Naive thymus-derived CD8-positive, alpha-beta T cell (primary cell): ENCODE measurements at places on chromosomes 6 and 20.
A peak's percentile ranks its signal among the peaks of the same experiment; 100 is the strongest.

GRCh38 chr20:53405139-53405538 lies 188.5 kb downstream of the ZNF217 start:
- DNase-seq = no peak

- no peak for DNase-seq
Measured at GRCh38 chr6:163533443-163533842, 118.9 kb downstream of the QKI start.

- no peak for DNase-seq
Measured at GRCh38 chr6:134373282-134373922, 55.5 kb upstream of the SGK1 start.

DNA sequence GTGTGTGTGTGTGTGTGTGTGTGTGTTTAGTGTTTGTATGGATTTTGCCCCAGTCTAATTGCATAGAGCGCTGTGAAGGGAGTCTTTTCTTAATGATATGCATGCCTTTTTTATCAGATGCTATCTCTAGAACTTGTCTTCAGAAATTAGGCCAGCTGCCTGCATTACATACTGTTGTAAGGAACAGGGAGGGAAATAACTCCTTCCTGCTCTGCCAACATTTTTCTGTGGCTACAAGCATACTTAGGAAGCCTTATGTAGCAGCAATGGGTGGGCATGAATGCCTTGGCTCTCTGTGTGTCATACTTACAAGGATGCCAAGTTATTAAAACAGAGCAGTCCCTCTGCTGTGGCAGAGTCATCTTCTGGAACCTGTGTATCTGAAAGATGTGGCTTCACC lies 8.0 kb upstream of the COL21A1 start:
- no peak for DNase-seq

GRCh38 chr6:16762550-16763477 lies 1.6 kb upstream of the ATXN1 start:
- DNase-seq = peak; percentile 80

GRCh38 chr20:40948465-40949267 lies 80.0 kb upstream of the TOP1 start:
- DNase-seq = no peak

DNA sequence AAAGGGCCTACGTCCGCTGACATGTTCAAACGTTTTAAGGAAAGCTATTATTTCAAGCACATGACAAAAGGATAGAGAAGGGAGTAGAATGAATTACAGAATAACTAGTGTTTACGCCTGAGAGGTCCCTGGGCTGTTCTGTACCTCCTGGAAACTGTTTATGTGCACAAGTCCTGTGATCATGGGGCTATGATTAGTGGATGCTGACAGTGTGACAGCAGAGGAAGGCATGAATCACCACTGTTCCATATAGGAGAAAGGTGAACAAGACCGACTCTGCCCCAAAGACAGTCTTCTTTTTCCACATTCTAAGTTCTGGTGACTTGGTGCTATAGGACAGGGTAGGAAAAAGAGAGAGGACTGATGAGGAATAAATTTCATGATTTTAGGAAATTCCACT lies 249.2 kb upstream of the PRDM1 start:
- DNase-seq = no peak

DNA sequence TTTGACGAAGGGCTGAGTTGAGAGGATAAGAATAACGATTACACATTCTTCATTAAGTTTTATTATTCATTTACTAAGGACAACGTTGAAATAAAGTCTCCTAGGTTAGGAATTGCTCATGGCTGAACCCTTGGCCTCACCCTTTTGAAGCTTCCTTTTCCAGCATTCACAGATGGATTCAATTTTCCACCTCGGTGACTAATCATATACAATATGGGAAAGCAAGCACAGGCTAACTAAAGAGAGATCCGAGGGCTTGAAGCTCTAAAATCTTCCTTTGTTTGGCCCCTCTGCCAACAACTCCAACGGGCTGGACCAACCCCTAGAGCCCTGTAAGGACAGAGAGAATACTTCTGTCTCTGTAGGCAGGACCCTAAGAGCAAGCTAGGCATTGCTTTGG lies 159.5 kb downstream of the SOD2 start:
- DNase-seq = no peak
